Glomerular endothelial cell (primary cell): ENCODE measurements at places on chromosomes 13 and 19. TPM values are rescaled to one million over a fixed set of nuclear protein-coding genes. Genes with fewer than 3 reads are reported as not detected.

Gene SHC2
- total RNA-seq, result 34.3 and 35.1 TPM in 2 replicates

Gene COX7A1
- total RNA-seq, result 4.8 and 26.8 TPM in 2 replicates

Gene THSD1
- 26.4 and 39.4 TPM in 2 replicates for total RNA-seq

Gene DPF1
- total RNA-seq, result 1.0 and 1.5 TPM in 2 replicates

Gene RAB3A
- 2.6 and 4.1 TPM in 2 replicates for total RNA-seq

Gene ZNF443
- total RNA-seq, result 1.2 and 2.3 TPM in 2 replicates

DNA sequence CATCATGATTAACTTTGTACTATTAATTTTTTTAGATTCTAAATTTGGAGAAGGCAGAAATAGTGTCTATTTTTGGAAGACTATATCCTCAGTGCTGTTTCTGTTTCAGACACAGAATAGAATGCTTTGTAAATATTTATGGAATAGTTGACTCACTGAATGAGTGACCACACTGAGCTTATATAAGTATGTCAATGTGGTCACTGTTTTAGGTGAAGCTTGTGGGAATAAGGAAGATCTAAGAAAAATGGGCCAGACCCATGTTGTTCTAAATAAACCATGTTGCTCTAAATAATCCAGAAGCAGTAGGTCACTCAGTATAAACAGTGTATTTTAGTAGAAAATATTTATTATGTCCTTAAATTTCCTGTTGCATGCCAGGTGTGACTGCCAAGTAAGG is 45.5 kb upstream of the DACH1 start:
- DNase-seq, result no peak

GRCh38 chr13:110221406-110222117 is 85.4 kb downstream of the COL4A1 start:
- DNase-seq, result no peak

GRCh38 chr13:94154367-94154766 is 325.1 kb downstream of the DCT start:
- DNase-seq, result no peak

DNA sequence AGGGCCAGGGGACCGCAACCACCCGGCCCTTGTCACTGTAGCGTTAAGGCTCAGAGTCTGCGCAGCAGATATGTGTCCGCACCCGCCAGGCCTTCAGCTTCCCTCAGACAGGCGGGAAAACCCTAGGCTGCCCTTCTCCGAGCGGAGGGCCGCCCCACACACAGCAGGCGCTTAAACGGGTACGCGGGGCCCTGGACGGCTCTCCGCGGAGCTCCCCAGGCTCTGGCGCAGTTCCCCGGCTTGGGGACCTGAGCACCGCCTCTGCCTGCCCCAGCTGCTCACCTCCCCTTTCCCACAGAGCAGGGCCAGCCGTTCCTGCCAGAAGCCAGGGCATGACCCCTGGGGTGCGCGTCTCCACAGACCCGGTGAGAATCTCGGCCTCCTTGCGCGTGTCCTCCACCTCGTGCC is 593 bp downstream of the ZNF135 start:
- DNase-seq, result no peak

DNA sequence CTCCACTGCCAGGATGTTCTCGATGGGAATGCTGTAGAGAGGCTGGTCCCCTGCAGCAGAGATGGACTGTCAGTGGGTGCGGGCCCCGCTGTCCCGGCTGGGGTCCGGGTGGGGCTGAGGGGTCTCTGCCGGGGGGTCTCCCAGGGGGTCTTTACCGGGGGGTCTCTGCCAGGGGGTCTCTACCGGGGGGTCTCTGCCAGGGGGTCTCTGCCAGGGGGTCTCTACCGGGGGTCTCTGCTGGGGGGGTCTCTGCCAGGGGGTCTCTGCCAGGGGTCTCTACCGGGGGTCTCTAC is 25.7 kb upstream of the C13orf46 start:
- DNase-seq, result no peak

DNA sequence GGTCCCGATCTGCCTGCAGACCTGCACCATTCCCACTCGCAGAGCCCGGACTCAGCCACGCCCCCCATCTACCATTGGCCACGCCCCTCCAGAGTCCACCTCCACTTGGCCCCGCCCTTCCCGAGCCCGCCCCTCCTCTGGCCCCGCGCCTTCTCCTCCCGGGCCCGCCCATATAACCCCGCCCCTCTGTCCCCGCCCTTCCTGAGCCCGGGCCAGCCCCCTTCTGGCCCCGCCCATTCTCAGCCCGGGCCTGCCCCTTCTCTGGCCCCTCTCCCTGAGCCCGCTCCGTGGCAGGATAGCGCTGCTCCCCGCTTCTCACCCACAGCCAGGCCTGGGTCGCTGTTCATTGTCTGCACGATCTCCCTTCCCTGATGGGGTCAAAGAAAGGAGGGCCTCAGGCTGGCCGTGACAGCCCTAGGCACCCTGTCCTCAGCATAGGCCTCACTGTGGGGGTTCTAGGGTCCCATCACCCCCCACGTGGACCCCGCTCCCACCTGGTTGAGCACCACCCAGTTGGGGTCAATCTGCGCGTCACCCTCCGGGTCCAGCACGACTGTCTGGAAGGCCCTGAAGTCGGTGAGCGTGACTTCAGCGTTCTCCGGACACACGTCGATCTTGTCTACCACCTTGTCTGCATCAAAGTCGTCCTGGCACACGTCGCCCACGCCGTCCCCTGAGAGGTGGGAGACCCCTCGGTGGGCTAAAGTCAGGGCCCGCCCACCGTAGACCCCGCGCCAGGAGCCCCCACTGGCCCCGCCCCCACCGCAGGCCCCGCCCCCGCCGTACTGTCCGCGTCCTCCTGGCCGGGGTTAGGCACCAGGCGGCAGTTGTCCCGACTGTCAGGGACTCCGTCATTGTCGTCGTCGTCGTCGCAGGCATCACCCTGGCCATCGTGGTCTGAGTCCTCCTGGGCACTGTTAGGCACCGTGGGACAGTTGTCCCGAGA is 5.7 kb downstream of the COMP start:
- DNase-seq, result no peak

GRCh38 chr19:49672131-49672919 is 4.7 kb upstream of the PRMT1 start:
- DNase-seq, result no peak

DNA sequence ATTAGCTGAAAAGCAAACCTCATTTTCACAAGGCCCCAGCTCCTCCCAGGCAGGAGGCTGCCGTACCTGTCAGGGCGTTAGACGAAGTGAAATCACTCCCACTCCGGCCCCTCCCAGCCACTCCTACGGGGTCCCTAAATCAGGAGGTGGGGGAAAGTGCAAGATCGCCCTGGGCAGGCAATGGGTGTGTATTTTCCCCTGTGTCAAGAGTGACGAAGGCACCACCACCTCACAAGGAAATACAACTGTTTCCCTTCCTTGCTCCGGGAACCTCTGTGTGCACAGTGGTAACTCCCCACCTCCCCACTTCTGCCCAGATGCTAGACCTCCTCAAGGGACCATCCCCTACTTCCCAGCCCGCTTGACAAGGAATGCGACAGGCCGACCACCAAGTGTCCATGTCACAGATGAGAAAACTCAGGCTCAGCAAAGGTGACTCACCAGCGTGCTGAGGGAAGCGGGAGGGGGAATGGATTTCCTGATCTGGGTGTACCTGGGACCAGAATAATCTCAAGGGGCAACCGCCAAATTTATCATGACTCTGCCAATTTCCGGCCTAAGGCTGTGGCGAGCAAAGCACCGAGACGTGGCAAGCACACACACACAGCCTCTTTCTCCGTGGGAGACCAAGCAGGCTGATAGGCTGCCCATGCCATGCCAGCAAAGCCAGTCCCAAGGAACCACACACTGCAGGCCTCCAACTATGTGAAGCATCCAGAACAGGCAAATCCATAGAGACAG is 7.3 kb downstream of the PPP6R1 start:
- DNase-seq, result no peak

- DNase-seq, result no peak
Observed at GRCh38 chr13:102970542-102970941, 95.7 kb downstream of the SLC10A2 start.

DNA sequence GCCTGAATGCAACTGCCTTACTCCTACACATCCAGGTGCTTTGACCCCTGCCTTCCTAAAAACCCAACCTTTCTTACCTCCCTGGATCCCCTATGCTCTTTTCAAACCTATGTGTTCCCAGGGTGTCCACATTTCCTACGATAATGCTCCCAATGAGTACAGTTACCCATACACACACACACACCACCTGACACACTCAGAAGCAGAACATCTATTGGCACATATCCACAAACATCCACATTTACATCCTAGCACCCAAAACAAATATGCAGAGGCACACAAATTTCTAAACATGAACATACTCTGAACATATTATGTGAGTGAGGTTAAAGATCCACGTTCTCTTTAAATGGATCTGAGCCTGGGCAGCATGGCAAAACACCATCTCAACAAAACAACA is 22.4 kb upstream of the PLAUR start:
- DNase-seq, result no peak

- no peak for DNase-seq
Observed at GRCh38 chr19:50380137-50380536, 3.9 kb downstream of the NR1H2 start.

GRCh38 chr13:48094404-48094780 is 512 bp downstream of the MED4 start:
- DNase-seq, result no peak

DNA sequence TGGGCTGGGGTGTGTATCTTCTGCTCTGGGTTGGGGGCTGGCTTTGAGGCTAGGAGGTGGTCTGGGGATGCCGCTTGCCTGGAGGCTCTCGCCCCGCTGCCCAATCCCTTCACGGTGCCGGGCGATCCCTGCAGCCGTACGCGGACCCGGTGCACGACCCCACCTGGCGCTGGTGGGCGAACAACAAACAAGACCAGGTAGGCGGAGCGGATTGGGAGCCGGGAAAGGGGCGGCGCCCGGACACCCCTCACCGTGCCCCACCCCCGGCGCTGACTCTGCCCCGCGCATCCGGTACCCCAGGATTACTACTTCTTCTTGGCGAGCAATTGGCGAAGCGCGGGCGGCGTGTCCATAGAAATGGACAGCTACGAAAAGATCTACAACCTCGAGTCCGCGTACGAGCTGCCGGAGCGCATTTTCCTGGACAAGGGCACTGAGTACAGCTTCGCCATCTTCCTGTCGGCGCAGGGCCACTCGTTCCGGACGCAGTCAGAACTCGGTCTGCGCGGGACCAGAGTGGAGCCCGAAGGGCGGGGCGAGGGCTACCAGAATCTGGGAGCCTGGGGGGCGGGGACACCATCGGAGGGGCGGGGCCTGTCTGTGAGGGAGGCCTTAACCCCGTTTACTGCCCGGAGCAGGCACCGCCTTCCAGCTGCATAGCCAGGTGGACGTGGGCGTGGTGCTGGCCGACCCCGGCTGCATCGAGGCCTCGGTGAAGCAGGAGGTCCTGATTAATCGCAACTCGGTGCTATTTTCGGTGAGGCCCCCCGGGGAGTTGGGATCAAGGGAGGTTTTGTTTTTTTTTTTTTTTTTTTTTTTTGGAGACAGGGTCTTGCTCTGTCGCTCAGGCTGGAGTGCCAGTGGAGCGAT is 12.1 kb upstream of the PSMD8 start:
- no peak for DNase-seq

DNA sequence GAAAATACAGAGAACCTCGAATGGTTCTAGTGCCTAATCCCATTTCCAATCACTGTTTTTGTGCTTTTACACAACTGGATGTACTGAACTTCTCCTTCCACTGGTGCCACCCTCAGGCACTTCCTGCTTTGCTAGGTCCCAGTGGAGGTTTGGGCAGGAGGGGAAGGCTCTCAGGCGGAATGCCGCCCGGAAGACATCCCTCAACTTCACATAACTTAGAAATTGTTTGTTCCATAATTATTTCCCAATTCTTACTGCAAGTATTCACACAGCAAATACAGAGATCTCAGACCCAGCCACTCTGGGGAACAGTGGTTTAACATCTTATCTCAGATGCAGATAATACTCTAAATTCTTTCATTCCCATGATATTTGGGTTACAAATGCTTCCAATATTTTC is 195.7 kb upstream of the IPO5 start:
- DNase-seq, result no peak

- no peak for DNase-seq
Observed at GRCh38 chr13:32175307-32175706, 139.9 kb downstream of the ZAR1L start.

- DNase-seq, result no peak
Observed at GRCh38 chr13:98026457-98026857, 73.0 kb downstream of the IPO5 start.

DNA sequence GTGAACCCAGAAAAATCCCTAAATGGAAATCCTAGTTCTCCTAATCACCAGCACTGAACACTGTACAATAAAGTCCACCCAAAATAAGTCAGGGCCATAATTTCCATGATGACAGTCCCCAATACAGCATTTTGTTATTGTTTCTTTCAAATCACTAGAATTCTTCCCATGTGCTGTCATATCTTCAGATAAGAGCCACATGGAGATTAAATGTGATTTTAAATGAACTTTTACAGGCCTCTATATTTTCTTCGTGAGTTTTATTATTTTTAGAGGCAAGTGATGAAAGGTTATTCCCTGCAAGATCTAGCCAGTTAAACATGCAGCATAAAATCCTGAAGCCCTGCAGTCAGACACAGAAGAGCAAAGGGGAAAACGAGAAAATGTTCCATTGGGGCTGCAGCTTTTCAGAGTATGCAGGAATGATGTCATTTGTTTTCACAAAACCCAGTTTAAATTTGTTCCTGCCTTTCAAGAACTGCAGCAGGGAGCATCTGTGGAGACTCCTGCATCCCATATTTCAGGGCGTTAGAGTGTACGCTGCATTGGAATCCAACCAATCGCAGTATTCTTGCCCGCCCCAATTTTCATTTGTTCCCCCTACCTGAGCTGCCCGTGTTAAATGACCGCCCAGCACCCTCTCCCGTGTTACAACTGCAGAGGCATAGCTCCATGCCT is 167.2 kb upstream of the KLF12 start:
- DNase-seq, result no peak
